ENCODE measurements at places on chromosomes 2 and 18.
A peak's percentile ranks its signal among the peaks of the same experiment; 100 is the strongest.

- DNase-seq: no peak
Measured at GRCh38 chr2:72211777-72212485, 64.3 kb upstream of the CYP26B1 start.

GRCh38 chr18:27500531-27500930, 315.4 kb upstream of the CHST9 start:
- peak; percentile 46 for DNase-seq

DNA sequence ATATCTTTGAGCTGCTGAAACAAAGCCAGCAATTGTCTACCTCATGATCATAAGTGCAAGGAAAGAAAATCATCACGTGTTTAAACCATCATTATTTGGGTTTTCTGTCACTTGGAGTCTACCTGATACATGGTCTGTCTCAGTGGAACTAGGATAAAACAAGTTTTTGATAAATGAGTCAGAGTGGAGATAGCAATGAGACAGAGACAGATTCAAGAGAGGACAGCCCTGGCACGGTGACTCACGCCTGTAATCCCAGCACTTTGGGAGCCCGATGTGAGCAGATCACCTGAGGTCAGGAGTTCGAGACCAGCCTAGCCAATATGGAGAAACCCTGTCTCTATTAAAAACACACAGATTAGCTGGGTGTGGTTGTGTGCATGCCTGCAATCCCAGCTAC, 93.8 kb downstream of the PMAIP1 start:
- no peak for DNase-seq

DNA sequence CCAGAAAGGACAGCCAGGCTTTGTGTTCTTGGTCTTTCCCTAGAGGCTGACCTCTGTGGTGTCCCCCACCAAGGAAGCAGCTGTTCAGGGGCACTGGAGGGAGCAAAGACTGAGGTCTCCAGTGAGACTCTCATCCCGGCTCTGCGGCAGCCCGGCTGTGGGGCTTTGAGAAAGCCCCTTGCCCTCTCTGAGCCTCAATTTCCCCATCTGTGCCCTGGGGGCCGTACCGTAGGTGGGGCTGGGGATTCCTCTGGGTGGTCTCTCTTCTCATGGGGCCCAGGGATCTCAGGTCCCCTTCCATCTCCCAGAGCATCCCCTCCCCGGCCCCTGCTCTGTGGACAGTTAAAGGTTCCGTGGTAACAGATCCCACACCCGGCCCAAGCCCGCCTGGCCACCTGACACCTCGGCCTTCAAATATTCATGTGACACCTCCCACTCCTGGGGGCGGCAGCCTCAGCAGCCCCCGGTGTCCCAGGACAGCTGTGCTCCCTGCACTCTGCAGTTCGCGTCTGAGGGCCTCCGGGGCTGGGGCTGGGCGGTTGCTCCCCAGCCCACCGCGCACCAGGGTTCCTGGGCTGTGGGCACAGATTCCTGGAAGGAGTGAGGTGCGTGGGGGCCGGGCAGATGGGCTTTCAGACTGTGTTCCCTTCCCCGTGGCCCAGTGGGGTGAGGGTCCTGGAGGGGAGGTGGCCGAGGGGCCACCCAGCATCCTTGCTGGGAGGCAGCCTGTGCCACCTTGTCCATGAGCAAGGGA, 15.1 kb upstream of the KLHL30 start:
- DNase-seq: no peak

GRCh38 chr2:72139874-72140620, 7.6 kb downstream of the CYP26B1 start:
- DNase-seq: no peak

GRCh38 chr18:44682201-44682870, 1.6 kb downstream of the SETBP1 start:
- DNase-seq: peak; percentile 41

- DNase-seq: no peak
Measured at GRCh38 chr2:127293386-127293747, 577 bp downstream of the ERCC3 start.

GRCh38 chr2:209614690-209615369, 156.8 kb upstream of the UNC80 start:
- DNase-seq: peak; percentile 72

All from eye (tissue), 1 donor.